ENCODE measurements at places on chromosomes 5 and 9. TPM values are rescaled to one million over a fixed set of nuclear protein-coding genes. Genes with fewer than 3 reads are reported as not detected.

The ANKRD33B gene
- 2.5 TPM for total RNA-seq

- H3K27ac ChIP-seq: no peak overlapping the region
- DNase-seq: no peak
Observed at GRCh38 chr5:101517795-101518194, 614.7 kb upstream of the ST8SIA4 start.

The QRFP gene
- not detected for total RNA-seq

The C6 gene
- under 0.01 TPM for total RNA-seq

DNA sequence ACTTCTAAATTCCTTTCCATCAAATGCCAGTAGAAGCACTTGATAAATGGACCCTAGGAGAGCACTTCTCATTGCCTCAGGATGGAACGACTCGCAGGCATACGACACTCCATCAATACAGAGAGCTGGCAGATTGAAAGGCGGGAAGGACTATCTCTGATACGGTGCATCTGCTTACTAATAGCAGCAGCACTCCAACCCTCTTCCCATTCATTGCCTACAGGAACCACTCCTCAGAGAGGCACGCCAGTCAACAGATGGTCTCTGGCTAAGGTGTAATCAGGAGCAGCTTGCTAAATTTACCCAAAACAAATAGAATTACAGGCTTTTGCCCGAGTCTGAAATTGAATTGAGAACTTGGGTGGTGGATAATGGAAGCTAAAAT lies 168.1 kb downstream of the EFNA5 start:
- no peaks in the 10 kb centered on the region for H3K27me3 ChIP-seq
- no peak for DNase-seq
- no peak overlapping the region for H3K27ac ChIP-seq
- no peak overlapping the region for H3K4me3 ChIP-seq

DNA sequence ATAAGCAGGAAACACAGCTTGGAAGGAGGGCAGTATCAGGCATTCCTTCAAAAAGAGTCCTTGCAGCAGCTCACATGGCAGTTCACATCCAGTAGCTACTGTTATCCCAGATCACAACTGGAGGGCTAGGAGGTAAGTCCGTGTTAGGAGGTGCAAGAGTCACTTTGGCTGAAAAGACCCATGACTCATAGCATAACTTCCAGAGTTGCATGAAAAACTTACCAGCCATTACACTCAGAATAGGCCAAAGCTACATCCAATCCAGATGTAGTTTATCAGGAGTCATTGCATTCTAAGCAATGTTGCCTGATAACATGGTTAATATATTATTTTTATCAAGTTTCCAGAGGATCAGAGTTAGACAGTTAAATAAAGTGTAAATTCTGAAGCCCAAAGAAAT lies 1126.4 kb upstream of the SEMA6A start:
- no peak overlapping the region for H3K4me3 ChIP-seq
- no peaks in the 10 kb centered on the region for H3K27me3 ChIP-seq

The NEURL1B gene
- total RNA-seq: 1.8 TPM

DNA sequence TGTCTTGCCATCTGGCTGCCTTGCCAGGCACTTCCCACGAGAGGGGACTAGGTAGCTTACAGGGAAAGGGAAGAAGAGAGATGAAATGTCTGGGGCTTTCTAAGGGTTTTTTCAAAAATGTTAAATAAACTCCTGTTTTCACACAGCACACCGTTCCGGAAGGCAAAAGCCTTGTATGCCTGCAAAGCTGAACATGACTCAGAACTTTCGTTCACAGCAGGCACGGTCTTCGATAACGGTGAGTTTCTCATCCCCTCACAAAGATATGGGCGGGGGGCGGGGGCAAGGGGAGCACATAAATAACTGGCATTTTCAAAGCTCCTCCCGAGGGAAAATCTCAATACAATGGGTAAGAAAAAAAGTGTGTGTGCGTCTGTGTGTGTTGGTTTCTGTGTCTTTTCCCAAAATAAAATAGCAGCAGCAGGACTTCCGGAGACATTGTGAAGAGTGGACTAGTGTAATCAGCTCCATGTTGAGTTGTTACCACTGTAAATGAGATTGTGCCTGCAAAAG lies 189.6 kb downstream of the NR3C1 start:
- peaks cover 6% of the 10 kb centered on the region for H3K4me1 ChIP-seq
- H3K27ac ChIP-seq: no peak overlapping the region
- H3K4me3 ChIP-seq: no peak overlapping the region
- no peaks in the 10 kb centered on the region for H3K27me3 ChIP-seq
- no peaks in the 10 kb centered on the region for H3K36me3 ChIP-seq

DNA sequence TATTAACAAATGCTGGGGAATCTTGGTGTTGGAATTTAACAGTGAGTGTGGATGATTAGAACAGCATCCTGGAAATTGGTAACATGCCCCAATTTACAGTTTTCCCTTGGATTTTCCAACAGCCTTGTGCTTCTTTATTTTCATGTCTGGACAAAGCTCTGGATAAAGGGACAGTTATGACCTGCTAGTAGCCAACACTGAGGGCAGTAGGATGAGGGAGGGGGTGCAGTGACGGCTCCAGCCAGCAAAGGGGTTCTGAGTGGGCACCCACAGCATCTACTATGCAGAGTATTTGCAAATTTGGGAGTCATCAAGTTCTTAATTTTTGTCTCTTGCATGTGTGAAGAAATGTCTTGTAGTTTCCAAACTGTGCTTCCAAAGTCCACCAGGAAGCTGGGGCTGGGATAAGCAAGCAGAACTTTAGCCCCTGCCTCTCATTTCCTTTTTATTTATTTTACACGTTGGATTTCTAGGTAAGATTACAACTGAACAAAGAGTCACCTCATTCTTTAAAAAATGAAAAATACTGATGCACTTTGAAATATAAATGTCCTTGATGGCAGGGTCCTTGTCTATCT lies 63.0 kb upstream of the SELENOP start:
- H3K4me3 ChIP-seq: no peak overlapping the region
- no peaks in the 10 kb centered on the region for H3K4me1 ChIP-seq
- peaks cover 7% of the 10 kb centered on the region for H3K27me3 ChIP-seq

DNA sequence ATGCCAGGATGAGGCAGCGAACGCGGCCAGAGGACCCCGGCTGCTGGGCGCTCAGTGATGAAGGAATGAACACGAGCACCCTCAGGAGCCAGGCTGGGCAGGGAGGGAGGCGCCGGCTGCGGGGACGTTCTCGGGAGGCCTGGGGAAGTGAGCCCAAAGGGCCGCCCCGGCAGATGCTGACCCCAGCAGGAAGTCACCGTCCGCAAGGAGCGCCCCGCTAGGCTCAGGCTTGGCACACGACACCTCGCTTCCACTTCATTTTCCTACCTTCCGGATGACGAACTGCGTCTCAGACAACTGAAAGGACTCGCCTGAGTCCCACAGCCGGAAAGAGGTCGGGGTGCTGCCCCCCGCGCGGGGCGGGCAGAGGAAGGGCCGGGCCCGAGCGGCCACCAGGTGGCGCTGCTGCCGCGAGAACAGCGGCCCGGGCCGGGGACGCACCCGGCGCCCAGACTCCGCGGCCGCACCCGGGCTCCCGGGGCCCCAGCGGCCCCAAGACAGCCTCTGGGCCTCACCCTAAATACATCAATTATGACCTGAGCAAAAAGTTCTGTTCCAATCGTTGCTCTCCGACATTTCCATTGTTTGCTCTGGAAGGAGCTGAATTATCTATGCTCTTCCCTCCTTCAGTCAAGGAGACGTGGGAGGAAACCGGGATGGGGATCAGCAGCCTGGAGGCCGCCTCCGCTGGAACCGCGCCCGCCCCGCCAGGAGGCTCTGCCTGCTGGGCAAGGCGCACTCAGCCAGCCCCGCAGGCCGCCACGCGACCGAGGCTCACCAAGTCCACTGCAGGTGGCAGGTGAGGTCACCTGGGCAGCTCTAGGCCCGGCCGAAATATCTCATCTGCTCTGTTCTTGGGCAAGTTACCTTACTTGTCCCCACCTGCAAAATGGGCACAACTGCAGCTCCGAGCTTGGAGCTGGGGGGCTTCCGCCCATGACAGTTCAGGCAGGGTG lies 107.0 kb downstream of the ZNF354C start:
- no peak overlapping the region for H3K4me3 ChIP-seq
- H3K36me3 ChIP-seq: peaks cover 7% of the 10 kb centered on the region
- no peaks in the 10 kb centered on the region for H3K27me3 ChIP-seq
- H3K4me1 ChIP-seq: no peaks in the 10 kb centered on the region
- H3K27ac ChIP-seq: no peak overlapping the region

GRCh38 chr5:40669606-40670390 lies 9.9 kb upstream of the PTGER4 start:
- H3K27ac ChIP-seq: no peak overlapping the region
- no peaks in the 10 kb centered on the region for H3K27me3 ChIP-seq
- H3K4me3 ChIP-seq: no peak overlapping the region
- no peaks in the 10 kb centered on the region for H3K4me1 ChIP-seq
- DNase-seq: no peak

GRCh38 chr9:16901590-16901989 lies 31.1 kb upstream of the BNC2 start:
- H3K36me3 ChIP-seq: no peaks in the 10 kb centered on the region
- no peaks in the 10 kb centered on the region for H3K27me3 ChIP-seq
- H3K27ac ChIP-seq: no peak overlapping the region
- H3K4me3 ChIP-seq: no peak overlapping the region

The ANKRD31 gene
- total RNA-seq: under 0.01 TPM

All from IMR-90 (cell line).